ENCODE measurements at places on chromosomes 2 and 18. TPM values are rescaled to one million over a fixed set of nuclear protein-coding genes. Genes with fewer than 3 reads are reported as not detected.

The LAMA3 gene
- total RNA-seq: 4.2 TPM

The ALLC gene
- total RNA-seq: not detected

The NOL4 gene
- total RNA-seq: not detected

The G6PC2 gene
- not detected for total RNA-seq

The RAMP1 gene
- 13.5 TPM for total RNA-seq
